ENCODE measurements at places on chromosomes 3 and 15.

DNA sequence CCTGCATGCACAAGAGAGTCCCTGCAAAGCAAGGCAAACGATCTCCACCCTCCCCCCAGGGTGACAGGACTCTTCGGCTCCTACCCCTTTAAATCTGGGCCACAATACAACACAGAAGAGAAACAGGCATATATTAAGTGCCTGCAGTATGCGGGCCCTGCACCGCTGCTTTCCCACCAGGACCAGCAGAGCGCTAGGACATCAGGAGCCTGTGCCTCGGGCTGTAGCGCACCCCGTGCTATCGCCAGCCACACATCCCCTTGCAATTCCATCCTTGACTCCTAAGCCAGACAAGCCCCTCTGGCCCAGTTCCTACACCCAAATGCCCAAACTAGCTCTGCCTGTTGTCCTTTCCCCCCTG, 4.1 kb downstream of the GALNT15 start:
- no peak for DNase-seq

DNA sequence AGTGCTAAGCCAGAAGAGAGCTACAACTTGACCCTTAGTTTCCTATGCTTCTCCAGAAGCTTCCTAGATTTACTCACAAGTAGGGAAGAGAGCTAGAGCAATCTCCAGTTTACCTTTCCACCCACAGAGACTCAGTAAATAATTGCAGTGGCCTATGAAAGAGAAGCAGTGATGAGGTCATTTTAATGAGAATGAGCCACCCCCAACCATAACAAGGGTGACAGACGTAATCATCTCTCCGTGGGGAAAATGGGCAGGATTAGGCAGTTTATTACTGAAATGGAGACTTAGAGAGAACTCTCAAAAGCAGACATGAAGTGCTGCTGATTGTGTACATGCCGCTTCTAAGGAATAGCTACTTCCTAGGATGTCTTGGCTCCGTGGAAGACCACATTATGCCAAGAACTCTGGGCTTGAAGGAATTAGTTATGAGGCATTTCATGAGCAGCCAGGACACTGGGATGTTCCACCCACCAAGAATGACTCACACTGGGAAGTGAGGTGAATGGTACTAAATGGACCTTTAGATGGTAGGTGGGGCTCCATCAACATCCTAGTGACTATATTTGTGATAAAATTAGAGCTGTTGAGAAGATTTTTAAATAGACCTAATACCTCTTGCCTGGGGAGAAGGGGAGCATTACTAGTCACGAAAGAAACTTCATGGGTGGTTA, 160.9 kb downstream of the EDEM1 start:
- DNase-seq, result no peak

DNA sequence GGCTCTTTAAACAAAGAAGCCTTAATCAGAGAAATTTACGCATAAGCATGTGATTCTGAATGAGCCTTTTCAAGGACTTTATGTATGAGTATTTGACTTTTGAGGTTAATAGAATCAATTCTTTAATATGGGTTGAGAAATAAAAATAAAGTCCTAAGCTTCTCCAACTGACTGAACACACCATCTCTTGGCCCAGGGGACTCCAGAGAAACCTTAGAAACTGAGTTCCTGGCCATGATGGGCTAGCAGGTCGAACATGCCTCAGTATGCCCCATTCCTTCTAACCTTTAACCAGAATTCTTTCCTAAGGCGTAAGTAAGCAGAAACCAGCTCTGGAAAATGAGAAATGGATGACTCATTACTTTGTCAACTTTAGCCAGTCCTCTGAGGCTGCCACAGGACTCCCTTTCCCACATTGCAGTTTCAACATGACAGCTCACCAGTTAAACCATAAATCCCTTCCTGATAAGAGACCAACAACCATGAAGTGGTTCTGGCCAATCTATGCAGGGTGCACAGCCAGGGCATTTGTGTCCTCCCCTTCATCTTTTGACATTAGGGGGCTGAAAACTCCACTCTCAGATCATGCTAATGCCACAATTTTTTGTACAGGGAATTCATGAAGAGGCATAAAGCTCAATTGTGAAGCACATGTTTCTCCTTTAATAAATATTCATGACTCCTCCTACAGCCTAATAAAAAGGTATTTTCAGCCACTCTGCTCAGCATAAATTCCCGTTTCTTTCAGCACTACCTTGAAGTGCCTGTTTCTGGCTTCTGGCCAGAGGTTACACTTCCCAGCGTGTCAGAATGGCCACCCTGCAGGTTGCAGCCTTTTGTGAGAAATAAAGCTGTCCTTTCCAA, 33.3 kb downstream of the TM4SF18 start:
- DNase-seq, result no peak

DNA sequence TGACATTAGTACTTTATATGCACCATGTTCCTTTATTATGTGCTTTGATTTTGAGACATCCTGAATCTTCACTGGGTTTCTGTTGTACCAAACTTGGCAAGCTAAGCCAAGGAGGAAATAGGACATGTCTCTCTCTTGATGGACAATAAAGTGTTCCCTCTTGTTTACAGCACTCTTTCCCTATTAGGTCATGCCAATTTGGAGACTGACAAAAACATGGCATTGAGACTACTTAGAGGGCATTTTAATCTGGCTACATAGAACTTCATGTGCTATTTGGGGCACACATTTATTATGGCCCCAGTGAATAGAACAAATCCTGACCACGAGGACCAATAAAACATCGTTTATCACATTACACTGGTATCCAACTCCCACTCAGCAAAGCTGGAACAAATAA, 85.3 kb upstream of the TNFSF10 start:
- DNase-seq, result no peak

GRCh38 chr15:67017311-67017710, 48.1 kb upstream of the SMAD3 start:
- DNase-seq, result no peak

- DNase-seq, result no peak
These were observed 223.4 kb downstream of the SNRPN start for GRCh38 chr15:25177955-25178801.

GRCh38 chr3:53820756-53821580, 25.3 kb downstream of the CHDH start:
- DNase-seq, result no peak

GRCh38 chr3:174102866-174103265, 705.3 kb downstream of the NLGN1 start:
- no peak for DNase-seq

- DNase-seq, result no peak
These were observed 9.5 kb downstream of the MAPK6 start for GRCh38 chr15:52028431-52029093.

DNA sequence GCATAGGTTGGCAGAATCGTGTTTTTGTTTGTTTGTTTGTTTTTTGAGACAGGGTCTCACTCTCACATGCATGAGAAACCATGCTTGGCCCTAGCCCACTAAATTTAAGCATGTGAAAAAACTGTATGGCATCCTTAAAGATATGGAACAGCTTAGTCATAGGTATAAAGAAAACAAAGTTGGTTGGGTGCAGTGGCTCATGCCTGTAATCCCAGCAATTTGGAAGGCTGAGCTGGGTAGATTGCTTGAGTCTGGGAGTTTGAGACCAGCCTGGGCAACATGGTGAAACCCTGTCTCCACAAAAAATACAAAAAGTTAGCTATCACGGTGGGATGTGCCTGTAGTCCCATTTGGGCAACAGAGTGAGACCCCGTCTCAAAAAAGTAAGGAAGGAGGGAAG, 25.2 kb downstream of the EXD1 start:
- DNase-seq, result no peak

DNA sequence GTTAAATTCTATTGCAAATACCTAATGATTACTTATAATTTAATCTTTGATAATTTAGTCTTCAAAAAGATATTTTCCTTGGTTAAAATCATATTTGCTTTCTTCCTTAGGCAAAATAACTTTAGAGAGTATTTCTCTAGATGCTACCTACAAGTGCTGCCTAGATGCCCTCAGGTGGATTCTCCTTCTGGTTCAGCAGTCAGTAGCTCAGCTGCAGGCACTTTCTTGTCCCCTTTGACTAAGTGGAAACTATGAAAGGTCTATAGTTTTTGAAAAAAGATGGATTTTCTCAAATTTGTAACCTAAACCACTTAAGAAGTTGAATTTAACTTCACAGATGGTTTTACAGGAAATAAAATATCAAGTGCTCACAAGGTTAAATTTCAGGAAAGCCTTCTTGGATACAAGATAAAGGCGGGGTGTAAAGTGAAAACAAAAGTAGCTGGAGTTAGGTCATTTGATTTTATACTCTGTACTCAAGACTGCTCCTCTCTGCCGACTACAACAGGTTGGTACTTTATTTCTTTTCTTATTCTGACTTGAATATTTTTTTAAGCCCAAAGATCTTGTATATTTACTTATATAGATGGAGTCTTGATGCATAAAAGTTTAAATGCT, at the start of gene ACKR4:
ACKR4 (plus strand) TSS at position 455 of the 618 bp plus-strand sequence. CDS start 3,128 bp downstream, outside the sequence.
- DNase-seq, result no peak

DNA sequence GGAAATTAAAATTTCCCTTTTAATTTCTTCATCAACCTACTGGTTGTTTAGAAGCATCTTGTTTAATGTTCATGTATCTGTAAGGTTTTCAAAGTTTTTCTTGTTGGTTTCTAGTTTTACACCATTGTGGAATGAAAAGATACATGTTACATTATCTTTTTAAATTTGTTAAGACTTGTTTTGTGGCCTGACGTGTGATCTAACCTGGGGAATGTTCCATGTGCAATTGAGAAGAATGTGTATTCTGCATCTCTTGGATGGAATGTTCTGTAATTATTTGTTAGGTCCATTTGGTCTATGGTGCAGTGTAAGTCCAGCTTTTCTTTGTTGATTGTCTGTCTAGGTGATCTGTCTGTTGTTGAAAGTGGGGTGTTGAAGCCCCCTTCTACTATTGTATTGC, 45.7 kb downstream of the THSD4 start:
- no peak for DNase-seq

DNA sequence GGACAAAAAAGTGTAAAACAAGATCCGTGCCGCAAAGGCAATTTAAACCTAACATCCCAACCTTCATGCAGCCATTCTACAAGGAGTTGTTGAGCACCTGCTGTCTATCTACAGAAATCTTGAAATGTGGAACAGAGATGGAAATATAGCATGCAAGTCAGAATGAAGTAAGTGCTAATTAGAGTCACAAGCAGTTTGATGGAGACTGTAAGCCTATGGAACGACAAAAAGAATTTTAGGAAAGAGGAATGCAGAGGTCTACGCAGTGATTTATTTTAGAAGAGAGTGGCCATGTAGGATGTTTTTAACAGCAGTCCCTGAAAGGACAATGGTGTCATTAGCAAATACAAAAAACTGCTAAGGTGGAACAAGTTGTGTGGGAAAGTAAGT, 851 bp upstream of the DCBLD2 start:
- no peak for DNase-seq

GRCh38 chr3:176663837-176664831, 533.1 kb downstream of the TBL1XR1 start:
- no peak for DNase-seq

DNA sequence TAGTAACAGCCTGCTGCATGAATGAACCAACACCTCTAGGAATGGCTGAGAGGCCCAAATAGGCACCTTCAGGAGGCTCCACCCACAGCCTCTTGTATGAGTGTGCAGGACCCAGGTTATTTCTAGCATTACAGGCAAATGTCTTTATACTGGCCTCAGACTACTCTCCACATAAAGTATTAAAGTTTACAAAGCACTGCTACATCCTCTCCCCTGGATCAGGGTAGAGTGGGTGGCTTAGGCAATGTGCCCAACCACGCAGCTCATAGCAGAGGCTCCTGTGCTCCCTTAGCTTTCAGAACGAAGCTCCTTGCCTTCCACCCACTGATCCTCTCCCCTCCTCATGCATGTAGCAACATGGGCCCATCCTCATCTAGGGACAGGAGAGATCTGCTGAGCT, 16.3 kb downstream of the TMEM43 start:
- DNase-seq, result no peak

DNA sequence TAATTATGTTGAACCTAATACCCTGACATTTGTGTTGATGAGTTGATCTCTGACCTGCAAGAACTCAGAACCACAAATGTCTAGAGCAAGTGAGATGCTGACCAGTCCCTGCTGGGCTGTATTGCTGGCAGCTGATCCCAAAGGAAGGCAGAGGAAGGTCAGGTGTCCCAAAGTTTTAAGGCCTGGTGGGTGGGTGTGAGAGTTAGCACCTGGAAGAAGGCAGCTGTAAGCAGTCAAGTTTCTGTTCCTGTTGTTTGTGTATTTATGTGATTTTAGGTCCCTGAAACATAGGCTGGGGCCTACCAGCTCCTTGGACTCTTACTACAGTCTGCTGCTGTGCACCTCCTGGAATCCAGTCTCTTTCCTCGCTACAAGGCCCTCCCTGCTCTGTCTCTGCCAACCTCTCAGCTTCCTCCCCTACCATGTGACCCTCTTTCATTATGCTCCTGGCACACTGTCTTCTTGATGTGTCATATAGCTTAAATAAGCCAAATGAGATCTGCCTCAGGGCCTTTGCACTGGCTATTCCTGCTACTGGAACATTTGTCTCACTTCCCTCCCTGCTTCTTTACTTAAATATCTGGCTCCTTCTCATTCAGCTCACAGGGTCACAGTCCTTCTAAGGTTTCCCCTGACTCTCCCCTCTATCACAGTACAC, 31.0 kb upstream of the ATOSA start:
- no peak for DNase-seq

DNA sequence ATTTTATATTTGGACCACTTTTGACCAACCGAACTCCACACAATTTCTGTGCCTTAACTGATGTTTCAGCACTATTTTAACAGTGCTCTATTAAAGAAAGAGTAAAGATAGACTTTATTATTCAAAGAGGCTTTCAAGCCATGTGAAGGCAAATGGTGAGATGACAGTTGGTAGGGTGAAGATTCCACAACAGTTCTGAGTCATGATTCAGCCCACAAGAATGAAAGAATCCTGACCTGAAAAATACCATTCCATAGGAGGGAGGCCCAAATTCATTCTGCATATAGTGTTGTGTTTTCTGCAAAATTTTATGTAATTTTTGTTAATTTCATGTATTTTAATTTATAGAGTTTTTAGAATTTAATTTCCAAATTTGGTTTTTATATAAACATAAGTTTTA, 135.6 kb upstream of the STAC start:
- DNase-seq, result no peak

DNA sequence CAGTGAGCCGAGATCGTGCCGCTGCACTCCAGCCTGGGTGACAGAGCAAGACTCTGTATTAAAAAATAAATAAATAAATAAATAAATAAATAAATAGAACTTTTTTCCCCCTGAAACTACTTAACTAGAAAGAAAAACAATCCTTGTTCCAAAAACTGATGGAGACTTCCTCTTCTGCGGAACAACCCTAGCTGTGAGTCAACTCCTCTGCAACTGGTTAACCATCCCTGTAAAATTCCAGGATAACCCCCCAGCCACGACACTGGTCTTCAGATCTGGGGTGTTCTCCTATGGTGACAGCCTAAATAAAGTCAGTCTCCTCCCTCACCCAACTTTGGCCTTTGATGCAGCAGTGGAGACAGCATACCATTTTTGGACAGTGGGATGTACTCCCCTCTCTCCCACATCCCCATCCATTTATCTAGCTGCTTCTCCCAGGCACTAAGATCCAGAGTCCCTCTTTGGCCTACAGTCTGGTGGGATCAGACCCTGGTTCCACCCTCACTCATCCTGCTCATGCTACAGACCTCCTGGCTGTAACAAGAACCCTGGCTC, 352.6 kb downstream of the OCA2 start:
- DNase-seq, result no peak

All from effector memory CD8-positive, alpha-beta T cell (primary cell).